ENCODE measurements at places on chromosomes 3 and 15.

- DNase-seq, result no peak
Measured at GRCh38 chr15:36469311-36469966, 110.0 kb upstream of the CDIN1 start.

DNA sequence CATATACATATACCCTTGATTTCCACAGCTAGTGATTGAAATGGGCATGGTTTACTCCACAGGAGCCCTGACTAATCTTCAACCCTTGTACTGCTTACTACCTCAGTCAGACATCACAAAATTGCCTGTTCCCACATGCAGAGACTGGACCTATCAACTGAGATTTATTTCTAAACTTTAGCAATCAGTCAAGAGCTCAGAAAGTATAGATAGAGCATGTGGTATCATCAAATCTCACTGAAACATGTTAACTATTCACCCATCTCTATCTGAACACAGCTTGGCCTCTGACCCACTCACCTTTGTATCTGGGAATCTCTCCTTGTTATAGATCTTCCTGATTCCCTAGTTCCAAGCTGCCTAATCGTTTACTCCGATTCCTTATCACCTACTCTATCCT lies 14.6 kb downstream of the ADAM10 start:
- no peak for DNase-seq

DNA sequence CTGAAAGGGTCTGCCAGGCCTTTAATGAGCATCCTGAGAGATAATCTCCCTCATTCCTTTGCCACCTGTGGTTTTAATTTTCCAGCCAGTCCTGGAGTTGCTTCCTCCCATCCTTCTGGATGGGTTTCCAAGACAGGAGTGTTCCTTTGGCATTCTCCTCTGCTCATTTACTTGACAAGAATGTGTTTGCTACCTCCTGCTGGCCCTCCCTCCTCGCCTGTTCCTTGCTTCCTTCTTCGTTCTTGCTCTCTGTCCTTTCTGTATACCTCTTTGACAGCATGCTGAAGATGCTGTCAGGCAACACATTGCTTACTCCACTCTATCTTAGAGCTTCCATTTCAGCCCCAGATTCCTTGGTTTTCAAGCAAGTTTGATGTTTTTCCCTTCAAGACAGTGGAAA lies 46.0 kb downstream of the ERC2 start:
- DNase-seq, result no peak

DNA sequence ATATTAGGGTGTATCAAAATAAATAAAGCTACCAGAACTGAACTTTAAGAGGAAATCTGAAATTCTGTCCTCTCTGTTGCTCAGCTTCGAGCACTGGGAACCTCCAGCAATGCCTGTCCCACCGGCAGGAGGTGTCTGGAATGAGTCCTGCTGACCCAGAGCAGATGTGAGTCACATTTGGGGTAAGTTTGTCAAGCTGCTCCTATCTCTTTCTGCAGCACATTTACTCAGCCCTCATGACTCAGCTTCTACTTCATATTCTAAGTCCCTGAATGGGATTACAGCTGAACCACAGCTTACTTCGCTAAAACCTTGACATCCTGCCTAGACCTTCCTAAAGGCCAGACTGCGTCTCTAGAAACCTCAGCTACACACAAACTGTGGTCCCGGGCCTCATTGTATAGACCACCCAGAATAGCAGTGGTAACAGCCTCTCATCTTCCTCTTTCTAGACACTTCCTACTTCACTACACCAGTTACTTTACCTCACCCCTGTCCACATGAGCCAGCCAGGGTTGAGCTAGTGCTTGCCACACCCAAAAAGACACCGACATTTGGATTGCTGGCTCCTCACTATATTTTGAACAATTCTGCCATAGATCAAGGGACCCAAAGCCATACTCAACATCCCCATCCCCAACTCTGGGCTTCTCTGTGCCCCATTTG lies 109.6 kb upstream of the TMCO5A start:
- no peak for DNase-seq

DNA sequence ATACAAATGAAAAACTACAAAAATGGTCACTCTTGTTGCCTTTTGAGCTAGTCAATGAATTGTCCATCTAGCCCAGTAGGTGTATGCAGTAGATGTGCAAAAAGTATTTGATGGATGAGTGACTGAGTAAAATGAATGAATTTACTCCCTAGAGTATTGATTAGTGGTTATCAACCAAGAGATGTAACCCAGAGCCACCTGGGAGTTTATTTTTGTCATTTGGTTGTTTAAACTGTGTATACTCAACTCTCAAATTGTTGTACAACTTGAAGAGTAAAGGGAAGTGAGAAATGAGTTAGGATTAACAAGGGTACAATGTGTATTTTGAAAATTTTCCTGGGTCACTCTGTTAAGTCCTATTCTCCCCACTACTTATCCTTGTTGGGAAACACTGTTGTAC lies 124.1 kb upstream of the TMCO5A start:
- DNase-seq, result no peak

- DNase-seq, result peak; percentile 6
Measured at GRCh38 chr3:148079370-148079769, 618.3 kb upstream of the AGTR1 start.

All from NCI-H2029 treated with DMSO at 0.1 percent for 48 hours (cell line).